CD4-positive, alpha-beta T cell treated with Interleukin-15 for 1 hour (primary cell): ENCODE measurements at places on chromosomes 13 and 19.

- no peak for DNase-seq
Measured at GRCh38 chr19:18839465-18840287, 7.9 kb downstream of the UPF1 start.

DNA sequence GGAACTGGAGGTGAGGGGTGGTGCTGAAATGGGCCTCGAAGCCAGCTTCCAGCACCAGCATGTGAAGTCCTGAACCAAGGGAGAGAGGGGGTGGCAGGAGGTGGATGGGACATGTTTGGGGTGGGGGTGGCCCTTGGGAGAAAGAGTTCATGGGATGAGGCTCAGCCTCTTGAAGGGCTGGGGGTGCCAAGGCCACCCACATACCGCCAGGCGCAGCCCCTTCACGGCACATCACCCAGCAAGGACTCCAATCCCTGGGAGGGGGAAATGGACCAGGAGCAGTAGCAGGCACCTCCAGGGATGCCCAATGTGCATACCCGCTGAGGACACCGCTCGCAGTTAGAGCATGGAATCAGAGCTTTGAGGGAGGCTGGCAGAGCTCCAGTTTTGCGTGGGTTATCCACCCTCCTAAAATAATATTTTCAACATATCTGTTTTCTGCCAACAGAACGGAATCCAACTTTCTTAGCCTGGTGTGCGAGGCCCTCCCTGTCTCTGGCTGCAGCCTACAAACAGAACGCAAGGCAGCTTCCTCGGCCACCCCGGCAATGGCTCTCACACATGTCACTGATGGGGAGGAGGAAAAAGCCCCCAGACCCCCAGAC is 140.5 kb upstream of the VSTM2B start:
- no peak for DNase-seq

GRCh38 chr13:67353941-67354340 is 123.8 kb upstream of the PCDH9 start:
- no peak for DNase-seq

DNA sequence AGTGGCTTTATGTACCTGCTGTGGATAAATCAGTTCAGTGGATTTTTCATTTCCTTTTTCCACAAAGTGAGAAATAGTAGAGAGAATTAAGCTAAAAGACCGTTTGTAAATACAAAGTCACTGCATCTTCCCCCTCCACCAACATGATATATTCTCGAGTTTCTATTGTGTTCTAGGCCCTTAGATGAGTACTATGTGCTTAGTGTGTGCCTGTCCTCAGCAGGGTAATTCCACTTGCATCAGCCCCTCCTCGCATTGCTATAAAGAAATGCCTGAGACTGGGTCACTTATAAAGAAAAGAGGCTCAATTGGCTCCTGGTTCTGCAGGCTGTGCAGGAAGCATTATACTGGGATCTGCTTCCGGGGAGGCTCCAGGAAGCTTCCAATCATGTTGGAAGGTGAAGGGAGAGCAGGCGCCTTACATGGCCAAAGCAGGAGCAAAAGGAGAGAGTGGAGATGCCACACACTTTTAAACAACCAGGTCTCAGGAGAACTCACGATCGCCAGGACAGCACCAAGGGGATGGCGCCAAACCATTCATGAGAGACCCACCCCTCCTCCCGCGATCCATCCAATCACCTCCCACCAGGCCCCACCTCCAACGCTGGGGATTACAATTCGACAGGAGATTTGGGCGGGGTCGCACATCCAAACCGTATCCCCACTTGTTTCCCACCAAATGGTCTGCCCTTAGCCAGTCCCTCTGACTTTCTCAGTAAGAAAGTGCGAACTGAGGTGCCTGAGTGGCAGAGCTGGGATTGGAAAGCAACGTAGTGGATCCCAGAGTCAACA is 102.3 kb upstream of the ABCC4 start:
- no peak for DNase-seq

DNA sequence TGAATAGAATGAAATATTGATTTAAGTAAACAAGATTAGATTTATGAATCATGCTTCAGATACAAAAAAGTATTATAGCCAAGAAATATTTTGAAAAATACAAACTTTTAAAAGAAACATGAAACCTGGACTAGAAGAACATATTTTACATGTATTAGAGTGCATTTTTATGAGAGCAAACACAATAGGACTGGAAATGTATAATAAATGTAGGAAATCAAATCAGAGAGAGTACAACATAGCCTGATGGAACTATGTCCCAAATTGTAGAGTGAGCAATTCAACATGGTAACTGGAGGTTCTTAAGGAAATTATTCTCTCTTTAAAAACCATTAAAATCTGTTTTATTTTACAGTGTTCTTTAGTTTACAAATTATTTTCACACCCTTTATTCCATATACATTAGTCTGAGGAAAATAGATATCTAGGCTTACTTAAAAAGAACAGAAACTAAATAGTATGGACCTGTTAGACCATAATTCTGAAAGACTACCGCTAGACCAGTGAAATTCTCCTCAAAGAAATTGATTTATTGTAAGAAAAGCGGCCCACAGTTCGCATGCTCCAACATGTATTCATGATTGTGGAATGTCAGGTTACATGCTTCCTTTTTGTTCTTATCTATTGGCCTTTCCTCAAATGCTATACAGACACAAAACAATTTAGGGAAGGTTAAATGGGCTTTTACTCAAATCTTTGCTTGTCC is 1526.5 kb upstream of the SLC10A2 start:
- no peak for DNase-seq

DNA sequence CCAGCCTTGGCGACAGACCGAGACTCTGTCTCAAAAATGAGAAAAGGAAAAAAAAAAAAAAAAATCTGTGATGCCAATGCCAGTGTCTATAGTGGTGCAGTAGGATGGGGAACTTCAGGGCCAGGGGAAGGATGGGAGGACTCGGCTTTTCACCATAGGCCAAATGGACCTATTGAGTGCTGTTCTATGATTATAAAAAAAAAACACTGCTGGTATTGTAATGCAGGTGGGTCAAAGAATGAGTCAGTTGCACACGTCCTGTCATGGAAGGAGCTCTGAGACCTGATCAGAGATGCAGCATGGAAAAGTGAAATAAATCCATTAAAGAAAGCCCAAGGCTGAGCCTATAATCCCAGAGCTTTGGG is 7.0 kb downstream of the DNAJB1 start:
- DNase-seq, result no peak
